ENCODE measurements at places on chromosomes 16 and 17. TPM values are rescaled to one million over a fixed set of nuclear protein-coding genes. Genes with fewer than 3 reads are reported as not detected.

GRCh38 chr16:73432850-73433730 is 385.2 kb upstream of the ZFHX3 start:
- DNase-seq = no peak

DNA sequence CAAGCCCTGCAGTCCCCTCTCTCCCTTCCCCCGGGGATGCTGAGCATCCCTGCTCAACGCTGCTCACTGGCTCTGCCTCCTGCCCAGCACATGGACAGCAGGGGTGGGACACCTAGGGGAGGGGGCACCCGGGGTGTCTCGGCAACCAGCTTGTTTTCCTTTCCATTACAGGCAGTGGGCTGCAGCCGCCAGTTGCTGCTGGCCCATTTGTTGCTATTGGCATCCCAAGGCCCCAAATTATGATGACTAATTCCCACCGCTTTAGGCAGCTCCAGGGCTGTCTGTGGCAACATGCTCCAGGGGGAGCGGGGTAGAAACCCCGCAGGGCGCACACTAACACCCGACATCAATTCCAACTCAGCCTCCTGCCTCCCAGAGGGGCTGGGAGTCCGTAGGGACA is 4.9 kb downstream of the SDK2 start:
- no peak for DNase-seq

GRCh38 chr16:75555213-75555706 is 792 bp downstream of the TMEM231 start:
- peak; percentile 77 for DNase-seq

GRCh38 chr17:82841921-82842596 is 2.2 kb upstream of the ZNF750 start:
- no peak for DNase-seq

DNA sequence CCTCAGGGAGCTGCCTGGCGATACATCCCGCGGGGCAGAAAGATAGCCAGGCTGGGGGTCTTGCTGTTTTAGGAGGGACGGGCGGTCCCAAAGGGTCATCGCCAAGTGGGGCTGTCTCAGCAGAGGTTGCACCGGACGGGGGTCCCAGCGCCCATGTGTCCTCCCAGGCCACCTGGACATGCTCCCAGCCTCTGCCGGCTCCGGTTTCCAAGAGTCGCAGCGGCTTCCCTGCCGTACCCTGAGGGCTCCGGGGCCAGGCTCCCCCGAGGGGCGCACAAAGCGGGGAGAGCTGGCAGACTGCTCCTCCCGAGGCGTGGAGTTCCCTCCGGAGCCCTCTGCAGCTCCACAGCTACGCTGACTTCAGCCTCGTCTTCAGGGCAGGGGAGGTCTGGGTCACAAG is 1.2 kb downstream of the TRARG1 start:
- no peak for DNase-seq

DNA sequence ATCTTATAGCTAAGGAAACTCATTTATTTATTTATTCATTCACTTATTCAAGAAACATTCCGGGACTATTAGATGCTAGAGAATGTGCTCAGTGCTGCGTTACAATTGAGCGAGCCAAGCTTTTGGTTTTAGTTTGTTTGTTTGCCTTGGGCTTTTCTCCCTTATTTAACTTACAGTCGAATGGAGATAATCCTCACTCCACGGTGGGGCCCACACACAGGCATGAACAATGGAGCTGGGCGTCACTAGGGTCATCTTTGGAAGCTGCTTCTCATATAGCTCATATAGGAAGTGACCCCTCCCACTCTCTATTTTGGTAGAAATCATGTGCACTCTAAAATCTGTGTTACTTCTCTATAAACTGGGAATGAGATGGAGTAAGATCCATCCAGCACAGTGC is 210.0 kb downstream of the TMEM114 start:
- DNase-seq = no peak

Gene HID1
- total RNA-seq = 46.5 TPM

Gene PDE6G
- not detected for total RNA-seq

Measured in breast epithelium (tissue), 4 donors.